ENCODE measurements at places on chromosomes 6 and 20. TPM values are rescaled to one million over a fixed set of nuclear protein-coding genes. Genes with fewer than 3 reads are reported as not detected.

The PHF10 gene
- 20.5 TPM for total RNA-seq

The SDC4 gene
- total RNA-seq = 89.0 TPM

The UNC93A gene
- not detected for total RNA-seq

The GNMT gene
- not detected for total RNA-seq

The PHACTR3 gene
- total RNA-seq = not detected

The ELOVL4 gene
- total RNA-seq = 2.8 TPM

The VWA7 gene
- 0.19 TPM for total RNA-seq

The ERVFRD-1 gene
- total RNA-seq = not detected

The RIMS1 gene
- 2.2 TPM for total RNA-seq

The SLC17A2 gene
- total RNA-seq = not detected

The ARMC2 gene
- 1.9 TPM for total RNA-seq

The TBC1D32 gene
- total RNA-seq = 13.1 TPM

The RIN2 gene
- total RNA-seq = 42.2 TPM

The GJA10 gene
- not detected for total RNA-seq

The MCUR1 gene
- 16.7 TPM for total RNA-seq

The TINAG gene
- not detected for total RNA-seq

The ID4 gene
- total RNA-seq = 40.4 TPM

The C20orf144 gene
- total RNA-seq = 0.13 TPM

The GFRA4 gene
- not detected for total RNA-seq

The SPTLC3 gene
- 14.7 TPM for total RNA-seq

The HSPA1A gene
- 108 TPM for total RNA-seq

All from aortic smooth muscle cell (primary cell).